CD4-positive, alpha-beta T cell treated with Interleukin-17A for 1 hour (primary cell): ENCODE measurements at places on chromosomes 7 and 10.

- no peak for DNase-seq
Observed at GRCh38 chr7:158707610-158708009, 3.0 kb upstream of the NCAPG2 start.

- no peak for DNase-seq
Observed at GRCh38 chr10:62650411-62650810, 154.1 kb upstream of the ADO start.

- no peak for DNase-seq
Observed at GRCh38 chr7:40299097-40299496, 164.3 kb downstream of the SUGCT start.

GRCh38 chr10:101993221-101993620, 62.8 kb downstream of the ARMH3 start:
- DNase-seq: no peak

DNA sequence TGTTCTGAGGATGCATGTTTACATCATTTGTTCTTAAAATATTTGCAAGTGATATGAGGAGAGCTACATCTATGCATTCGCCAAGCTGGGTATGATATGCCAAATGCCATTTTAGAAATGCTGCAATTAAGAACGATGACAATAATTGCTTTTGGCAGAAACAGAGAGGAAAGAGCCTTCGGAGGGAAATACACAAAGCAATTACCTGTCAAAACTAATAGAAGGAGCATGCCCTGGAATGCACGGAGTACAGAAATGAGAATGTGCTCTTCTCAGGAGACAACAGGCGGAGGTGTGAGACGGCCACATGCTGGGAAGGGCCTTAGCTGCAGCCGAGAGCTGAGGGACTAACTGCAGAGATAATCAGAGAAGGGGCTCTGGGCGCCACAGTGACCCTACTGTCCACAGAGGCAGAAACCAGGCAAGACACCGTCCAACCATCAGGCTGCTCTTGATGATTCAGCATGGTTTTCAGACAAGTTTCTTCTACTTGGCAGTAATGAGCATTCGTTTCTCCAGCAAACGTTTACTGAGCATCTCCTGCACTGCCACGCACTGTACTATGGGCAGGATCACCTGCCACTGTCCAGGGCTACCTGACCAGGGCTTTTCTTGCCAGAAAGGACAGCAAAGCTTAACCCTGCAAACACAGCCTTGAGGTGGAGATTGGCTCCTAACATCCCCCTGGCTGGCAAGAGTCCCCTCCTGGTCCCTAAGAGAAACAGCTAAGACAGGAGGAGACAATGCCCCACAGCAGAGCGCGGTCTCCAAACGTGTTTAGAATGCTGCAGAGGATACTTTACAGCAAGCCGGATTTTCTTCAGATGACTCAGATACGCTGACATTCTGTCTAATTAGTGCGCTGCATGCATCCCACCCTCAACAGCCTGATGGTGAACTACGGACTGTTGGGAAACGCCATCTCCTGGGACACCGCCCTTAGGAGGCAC, 18.1 kb downstream of the VIPR2 start:
- no peak for DNase-seq
